ENCODE measurements at places on chromosomes 1 and 21. TPM values are rescaled to one million over a fixed set of nuclear protein-coding genes. Genes with fewer than 3 reads are reported as not detected.

GRCh38 chr1:94660258-94660657, 118.7 kb upstream of the F3 start:
- no peaks in the 10 kb centered on the region for H3K36me3 ChIP-seq
- no peak overlapping the region for H3K4me3 ChIP-seq
- DNase-seq: no peak
- H3K4me1 ChIP-seq: no peaks in the 10 kb centered on the region
- H3K27ac ChIP-seq: no peak overlapping the region
- peaks cover 2% of the 10 kb centered on the region for H3K27me3 ChIP-seq

DNA sequence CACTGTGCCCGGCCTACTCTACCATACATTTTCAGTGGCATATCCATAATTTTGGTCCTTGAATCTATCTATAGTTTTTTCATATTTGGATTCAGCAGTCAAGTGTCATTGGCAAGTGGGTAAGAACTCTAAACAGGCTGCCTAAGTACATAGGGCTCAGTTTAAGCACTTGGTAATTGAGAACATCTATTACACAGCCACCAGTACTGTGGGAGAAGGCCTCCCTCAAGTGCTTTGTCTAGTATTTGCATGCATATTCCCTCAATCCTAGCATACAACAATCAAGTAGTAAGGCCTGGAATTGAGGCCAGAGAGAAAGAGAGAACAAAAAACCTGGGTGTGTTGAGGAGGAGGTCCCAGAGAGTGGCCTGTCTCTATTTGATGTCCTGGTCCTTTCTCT, 325.2 kb downstream of the USP25 start:
- no peaks in the 10 kb centered on the region for H3K4me1 ChIP-seq

- DNase-seq: no peak
- no peaks in the 10 kb centered on the region for H3K27me3 ChIP-seq
- H3K4me1 ChIP-seq: peaks cover 4% of the 10 kb centered on the region
- no peak overlapping the region for H3K27ac ChIP-seq
- H3K4me3 ChIP-seq: no peak overlapping the region
- H3K36me3 ChIP-seq: no peaks in the 10 kb centered on the region
Measured at GRCh38 chr1:154821083-154821482, 49.0 kb downstream of the KCNN3 start.

Gene PTCH2
- 0.13 TPM for total RNA-seq

Gene ATP1A4
- total RNA-seq: not detected

- no peaks in the 10 kb centered on the region for H3K27me3 ChIP-seq
- H3K27ac ChIP-seq: no peak overlapping the region
- no peaks in the 10 kb centered on the region for H3K36me3 ChIP-seq
- no peaks in the 10 kb centered on the region for H3K4me1 ChIP-seq
- H3K4me3 ChIP-seq: no peak overlapping the region
Measured at GRCh38 chr1:216812966-216813365, 89.7 kb upstream of the ESRRG start.

DNA sequence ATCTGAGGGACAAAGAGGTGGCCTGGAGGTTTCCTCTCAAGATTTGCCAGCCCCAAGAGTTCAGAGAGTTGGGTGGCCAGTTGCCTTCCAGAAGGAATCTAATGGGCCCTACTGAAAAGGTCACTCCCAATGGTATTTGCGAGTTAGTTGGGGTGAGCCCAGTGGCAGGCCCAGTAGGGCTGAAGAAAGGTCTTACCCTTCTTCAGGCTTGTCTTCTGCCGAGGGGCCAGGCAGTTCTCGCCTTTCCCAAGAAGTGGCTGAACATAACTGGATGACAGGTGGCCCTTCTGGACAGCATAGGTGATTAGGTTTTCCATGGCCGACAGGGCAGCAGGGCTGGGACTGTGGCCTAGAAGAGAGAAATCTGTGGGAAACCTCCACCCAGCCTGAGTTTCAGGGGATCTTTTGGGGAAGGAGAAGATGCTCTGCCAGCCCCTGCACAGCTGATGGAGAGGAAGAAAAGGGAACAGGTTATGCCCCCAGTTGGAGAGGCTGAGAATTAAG, 7.2 kb downstream of the PGLYRP4 start:
- no peak for DNase-seq
- H3K4me1 ChIP-seq: peaks cover 45% of the 10 kb centered on the region
- no peak overlapping the region for H3K4me3 ChIP-seq
- H3K36me3 ChIP-seq: no peaks in the 10 kb centered on the region

GRCh38 chr1:56539520-56539931, 39.8 kb downstream of the PLPP3 start:
- H3K4me3 ChIP-seq: no peak overlapping the region
- no peaks in the 10 kb centered on the region for H3K4me1 ChIP-seq
- no peaks in the 10 kb centered on the region for H3K36me3 ChIP-seq
- no peak overlapping the region for H3K27ac ChIP-seq
- no peak for DNase-seq

- H3K27me3 ChIP-seq: peaks cover 28% of the 10 kb centered on the region
- peaks cover 17% of the 10 kb centered on the region for H3K4me1 ChIP-seq
- no peaks in the 10 kb centered on the region for H3K36me3 ChIP-seq
- no peak for DNase-seq
- H3K4me3 ChIP-seq: no peak overlapping the region
Measured at GRCh38 chr1:4657960-4658541, 3.6 kb downstream of the AJAP1 start.

Data from activated CD8-positive, alpha-beta T cell treated with anti-CD3 and anti-CD28 coated beads for 36 hours (primary cell).